ENCODE measurements at places on chromosomes 12 and 14.

DNA sequence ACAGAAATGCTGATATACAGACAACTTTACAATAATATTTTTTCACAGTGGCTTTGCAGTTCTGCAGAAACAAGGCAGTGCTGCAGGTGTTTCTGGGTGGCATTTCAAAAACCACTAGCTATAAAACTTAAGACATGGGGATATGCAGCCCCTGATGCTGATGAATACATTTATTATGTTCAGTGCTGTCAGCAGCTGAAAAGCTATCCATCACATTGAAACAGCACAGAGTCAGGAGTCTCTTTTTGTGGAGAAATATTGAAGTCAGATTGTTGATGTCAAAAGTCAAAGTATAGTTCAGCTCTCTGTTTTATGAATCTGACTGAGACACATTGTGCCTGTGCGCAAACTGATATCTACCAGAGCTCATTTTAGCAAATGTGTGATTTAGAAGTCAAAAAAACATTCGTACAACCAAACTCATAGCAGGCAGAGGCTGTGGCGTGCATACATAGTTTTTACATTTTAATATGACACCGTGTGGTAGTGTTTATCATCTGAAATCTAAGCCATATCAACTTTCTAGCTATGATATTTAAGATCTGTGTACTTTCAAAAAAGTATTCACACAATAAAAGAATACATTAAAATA, 467.6 kb downstream of the PRKD1 start:
- DNase-seq: no peak

DNA sequence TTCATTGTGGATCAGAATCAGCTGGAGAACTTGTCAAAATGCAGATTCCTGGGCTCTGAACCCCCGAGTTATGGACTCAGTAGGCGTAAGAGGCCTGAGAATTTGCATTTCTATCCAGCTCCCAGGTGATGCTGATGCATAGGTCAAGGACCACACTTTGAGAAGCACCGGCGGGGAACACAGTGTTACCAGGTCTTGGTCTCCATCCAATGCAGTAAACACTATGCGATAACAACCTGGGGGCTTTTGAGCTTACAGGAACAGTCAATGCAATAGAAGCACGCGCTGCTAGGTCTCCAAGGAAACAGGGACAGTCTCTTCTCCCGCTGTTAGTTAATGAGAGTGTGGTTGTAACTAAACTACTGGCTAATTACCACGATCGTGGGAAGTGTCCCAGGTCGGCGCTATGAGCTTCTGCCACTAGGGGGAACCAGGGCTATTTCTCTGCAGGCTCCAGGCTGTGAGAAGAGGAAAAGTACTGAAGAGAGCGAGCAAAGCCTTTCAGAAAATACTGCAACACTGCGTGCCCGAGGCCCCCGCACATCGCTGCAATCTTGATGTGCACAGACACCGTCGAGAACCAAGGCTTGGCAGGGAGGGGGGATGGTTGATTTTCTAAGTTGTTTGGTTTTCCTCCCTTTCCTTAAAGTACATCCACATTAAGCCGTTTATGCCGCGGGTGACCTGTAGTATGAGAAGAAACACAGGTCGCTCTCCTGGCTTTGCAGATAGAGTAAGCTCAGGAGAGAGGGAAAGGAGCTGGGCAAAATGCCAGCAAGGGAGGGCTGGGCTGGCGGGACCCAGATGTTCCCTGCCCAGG, 52.0 kb upstream of the KCNA1 start:
- peak; percentile 64 for DNase-seq

GRCh38 chr14:92973261-92973797, 50.4 kb downstream of the CHGA start:
- no peak for DNase-seq

GRCh38 chr12:25728056-25728595, 175.0 kb upstream of the LMNTD1 start:
- DNase-seq: no peak

- DNase-seq: peak; percentile 29
These were observed 41.3 kb downstream of the STK38L start for GRCh38 chr12:27285403-27285802.

- DNase-seq: no peak
These were observed 21.5 kb downstream of the BRMS1L start for GRCh38 chr14:35847636-35848035.

GRCh38 chr12:29455087-29455486, 42.4 kb downstream of the OVCH1 start:
- DNase-seq: no peak

DNA sequence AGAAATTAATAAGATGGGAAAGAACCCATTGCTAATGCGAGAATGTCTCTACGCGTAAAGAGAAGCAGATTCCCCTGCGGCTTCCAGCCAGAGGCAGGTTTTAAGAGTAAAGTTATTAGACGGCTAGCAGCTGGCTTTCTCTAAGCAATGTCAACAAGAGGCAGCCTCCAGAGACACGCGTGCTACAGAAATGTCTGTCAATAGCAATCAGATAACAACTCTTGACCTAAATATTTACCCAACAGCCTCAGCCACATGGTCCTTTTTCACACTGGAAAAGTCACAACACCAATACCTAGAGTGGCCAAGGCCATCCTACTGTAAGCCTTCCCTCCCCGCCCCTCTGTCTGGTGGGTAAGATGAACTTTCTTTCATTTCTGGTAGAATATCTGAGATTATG, 146.0 kb upstream of the SFSWAP start:
- DNase-seq: no peak

DNA sequence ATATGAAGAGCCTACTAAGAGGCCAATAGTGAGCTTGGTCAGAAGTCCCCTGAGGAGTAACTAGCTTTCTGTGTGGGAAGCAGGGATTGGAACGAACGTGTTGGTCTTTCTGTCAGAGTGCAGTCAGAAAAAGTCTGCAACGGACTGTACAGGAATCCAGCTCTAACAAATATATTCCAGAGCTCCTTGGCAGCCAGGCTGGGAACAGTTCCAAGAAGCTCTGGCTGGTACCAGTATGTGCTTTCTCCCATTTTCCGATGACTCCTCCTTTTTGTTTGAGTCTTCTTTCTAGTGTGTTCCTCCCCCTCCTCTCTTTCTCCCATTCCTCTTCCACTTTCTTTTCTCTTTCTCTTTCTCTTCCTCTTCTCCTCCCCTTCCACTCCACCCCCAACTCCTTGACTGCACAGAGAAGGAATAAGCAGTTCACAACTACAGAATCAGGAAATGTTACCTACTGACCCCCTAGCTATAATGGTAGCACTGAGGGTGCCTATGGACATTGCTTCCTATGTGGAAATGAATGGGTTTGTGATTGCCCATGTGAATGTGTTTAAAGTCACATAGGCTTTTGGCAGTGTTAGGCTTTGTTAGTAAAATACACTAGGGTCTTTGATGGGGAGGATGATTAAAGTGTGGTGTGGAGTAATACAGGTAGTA, 59.9 kb downstream of the TTLL5 start:
- DNase-seq: peak; percentile 62

DNA sequence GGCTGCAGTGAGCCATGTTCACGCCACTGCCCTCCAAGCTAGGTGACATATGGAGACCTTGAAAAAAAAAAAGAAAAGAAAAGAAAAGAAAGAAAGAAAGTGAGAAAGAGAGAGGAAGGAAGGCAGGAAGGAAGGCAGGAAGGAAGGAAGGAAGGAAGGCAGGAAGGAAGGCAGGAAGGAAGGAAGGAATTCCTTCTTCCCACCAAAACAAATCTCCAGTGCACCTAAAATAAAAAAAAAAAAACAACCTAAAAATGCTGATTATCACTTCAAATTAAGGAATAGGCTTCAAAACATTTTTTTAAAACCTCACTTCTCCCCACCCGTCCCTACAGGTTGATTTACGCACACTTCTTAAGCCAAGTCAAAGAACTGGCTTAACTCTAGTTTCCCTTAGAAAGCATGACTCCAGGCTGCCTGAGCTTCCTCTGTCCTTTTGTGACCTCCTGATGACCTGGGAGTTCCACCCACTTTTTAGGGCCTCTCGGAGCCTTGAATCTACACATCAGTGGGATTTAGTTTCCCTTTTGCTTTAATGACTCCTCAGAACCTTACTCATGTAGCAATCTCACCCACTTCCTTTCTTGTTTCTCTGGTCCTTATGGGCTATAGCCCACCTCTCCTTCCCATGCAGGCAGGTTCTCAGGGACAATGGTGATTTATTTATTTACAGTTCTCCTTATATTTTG, 18.6 kb downstream of the DUSP6 start:
- DNase-seq: no peak

- DNase-seq: peak; percentile 28
These were observed 198.2 kb downstream of the CHST11 start for GRCh38 chr12:104654665-104655609.

DNA sequence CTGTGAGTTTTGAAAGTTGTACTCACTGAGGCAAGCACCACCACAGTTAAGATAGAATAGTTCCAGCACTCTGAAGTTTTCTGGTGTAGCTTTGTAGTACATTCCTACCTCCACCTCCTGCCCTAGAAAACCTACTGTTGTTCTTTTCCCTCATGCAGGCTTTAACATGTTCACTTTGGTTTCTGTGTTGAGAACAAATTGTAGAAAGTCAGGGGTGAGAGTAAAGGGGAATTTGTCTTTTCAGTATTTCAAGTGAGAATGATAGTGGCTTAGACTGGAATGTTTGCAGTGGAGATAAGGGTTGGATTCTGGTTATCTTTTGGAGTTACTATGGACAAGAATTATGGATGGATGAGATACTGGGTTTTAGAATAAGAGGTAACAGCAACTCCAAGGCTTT, 67.2 kb downstream of the AEBP2 start:
- DNase-seq: no peak

- DNase-seq: no peak
These were observed 57.4 kb upstream of the ANO4 start for GRCh38 chr12:100737168-100737567.

DNA sequence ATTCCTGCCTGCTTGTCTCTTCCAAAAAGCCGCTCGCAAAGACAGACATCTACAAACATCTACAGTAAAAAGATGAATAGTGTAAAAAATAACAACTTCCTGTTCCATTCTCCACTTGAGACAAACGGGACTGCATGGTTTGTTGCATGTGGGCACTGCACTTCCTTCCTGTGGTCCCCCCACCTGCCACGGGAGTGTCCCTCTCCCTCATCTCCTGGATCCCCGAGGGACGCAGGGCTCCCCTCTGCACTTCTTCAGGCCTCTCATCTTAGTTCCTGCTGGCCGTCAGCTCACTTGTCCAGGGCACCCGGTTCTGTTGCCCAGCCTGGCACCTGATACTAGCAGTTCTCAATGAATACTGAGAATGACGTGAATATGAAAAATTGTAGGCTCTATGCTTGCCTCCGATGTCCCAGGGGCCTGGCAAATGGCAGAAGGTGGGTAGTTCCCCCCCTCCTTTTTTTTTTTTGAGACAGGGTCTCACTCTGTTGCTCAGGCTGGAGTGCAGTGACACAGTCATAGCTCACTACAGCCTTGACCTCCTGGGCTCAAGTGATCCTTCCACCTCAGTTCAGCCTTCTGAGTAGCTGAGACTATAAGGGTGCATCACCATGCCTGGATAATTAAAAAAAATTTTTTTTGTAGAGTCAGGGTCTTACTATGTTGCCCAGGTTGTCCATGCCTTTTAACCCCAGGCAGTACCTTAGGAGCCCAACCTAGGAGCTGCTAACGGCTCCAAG, 3.5 kb upstream of the KLC1 start:
- DNase-seq: no peak

- DNase-seq: no peak
These were observed 55.3 kb upstream of the AMN1 start for GRCh38 chr12:31783996-31784645.

- peak; percentile 90 for DNase-seq
These were observed 157.6 kb downstream of the DPF3 start for GRCh38 chr14:72736308-72736707.

GRCh38 chr14:105748204-105748578, 221.8 kb downstream of the TMEM121 start:
- DNase-seq: no peak

GRCh38 chr14:90545382-90545781, 148.6 kb downstream of the CALM1 start:
- no peak for DNase-seq

- DNase-seq: no peak
These were observed 59.6 kb downstream of the MDM2 start for GRCh38 chr12:68867606-68868005.

- DNase-seq: no peak
These were observed 48.6 kb upstream of the PPM1H start for GRCh38 chr12:62983594-62983993.

- no peak for DNase-seq
These were observed 37.7 kb upstream of the CRY1 start for GRCh38 chr12:107130830-107131611.

DNA sequence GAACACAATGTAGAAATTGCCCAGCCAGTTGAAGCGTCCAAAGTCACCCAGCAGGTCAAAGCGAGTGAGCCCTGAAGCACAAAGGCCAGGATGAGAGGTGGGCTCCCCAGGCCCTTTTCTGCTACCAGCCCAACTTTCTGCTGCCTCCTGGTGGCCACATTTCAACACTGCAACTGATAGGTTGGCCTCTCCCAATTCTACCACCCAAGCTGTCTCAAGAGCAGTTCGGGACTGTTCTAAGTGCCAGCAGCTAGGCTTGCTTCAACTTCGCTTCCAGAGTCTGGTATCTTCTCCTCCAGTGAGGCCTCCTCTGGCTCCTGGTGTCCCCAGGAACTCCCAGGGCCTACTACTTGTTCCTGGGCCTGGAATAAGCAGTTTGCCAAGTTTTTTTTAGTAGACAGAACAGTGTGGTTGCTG, 3.4 kb upstream of the DHH start:
- DNase-seq: peak; percentile 35

DNA sequence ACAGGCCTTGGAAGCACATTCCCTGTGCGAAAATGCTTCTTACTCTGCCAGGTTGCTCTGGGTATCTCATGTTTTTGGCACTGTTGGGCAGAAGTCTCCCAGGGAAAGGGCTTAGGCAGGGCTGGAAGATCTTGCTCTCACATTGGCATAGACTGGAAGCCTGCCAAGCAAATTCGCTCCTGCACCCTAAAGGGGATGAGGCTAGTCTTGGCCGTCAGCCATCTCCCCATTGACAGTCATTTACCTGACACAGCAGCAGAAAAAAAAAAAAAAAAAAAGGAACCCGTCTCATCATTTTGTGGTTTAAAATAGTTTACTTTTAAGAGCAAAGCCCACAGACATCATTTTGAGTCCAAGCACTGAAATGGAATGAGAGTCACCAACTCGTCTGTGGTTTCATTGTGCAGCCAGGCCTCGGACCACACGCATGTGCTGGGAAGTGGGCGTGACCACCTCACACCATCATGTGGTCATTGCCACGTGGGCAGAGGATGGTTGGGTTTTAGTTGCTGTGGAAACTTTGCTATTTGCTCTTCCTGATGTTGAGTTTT, 84.8 kb downstream of the NRXN3 start:
- DNase-seq: peak; percentile 79

DNA sequence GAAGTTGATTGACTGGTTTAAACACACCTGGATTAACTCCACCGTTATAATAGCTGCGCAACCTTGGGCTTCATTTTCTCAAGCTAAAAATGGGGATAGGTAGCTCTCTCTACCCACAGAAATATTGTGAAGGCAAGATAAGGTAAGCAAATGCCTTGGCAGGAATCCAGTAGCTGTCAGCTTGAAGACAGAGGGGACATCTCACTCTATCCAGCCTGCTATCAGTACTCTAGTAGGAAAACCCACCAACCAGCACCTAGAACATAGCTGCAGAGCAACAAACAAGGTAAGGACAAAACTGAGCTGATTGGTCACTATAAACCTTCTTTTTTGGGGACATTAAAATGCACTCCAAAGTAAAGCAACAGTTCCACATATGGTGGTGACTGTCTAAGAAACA, 7.7 kb downstream of the CSRP2 start:
- no peak for DNase-seq

- DNase-seq: no peak
These were observed 26.8 kb upstream of the C14orf180 start for GRCh38 chr14:104552738-104553125.
